ENCODE measurements at places on chromosomes 16 and 17. TPM values are rescaled to one million over a fixed set of nuclear protein-coding genes. Genes with fewer than 3 reads are reported as not detected.
A peak's percentile ranks its signal among the peaks of the same experiment; 100 is the strongest.

GRCh38 chr17:47741793-47742145 is 8.7 kb downstream of the TBX21 start:
- DNase-seq: no peak

SLC35G6 gene
- not detected for total RNA-seq

DNA sequence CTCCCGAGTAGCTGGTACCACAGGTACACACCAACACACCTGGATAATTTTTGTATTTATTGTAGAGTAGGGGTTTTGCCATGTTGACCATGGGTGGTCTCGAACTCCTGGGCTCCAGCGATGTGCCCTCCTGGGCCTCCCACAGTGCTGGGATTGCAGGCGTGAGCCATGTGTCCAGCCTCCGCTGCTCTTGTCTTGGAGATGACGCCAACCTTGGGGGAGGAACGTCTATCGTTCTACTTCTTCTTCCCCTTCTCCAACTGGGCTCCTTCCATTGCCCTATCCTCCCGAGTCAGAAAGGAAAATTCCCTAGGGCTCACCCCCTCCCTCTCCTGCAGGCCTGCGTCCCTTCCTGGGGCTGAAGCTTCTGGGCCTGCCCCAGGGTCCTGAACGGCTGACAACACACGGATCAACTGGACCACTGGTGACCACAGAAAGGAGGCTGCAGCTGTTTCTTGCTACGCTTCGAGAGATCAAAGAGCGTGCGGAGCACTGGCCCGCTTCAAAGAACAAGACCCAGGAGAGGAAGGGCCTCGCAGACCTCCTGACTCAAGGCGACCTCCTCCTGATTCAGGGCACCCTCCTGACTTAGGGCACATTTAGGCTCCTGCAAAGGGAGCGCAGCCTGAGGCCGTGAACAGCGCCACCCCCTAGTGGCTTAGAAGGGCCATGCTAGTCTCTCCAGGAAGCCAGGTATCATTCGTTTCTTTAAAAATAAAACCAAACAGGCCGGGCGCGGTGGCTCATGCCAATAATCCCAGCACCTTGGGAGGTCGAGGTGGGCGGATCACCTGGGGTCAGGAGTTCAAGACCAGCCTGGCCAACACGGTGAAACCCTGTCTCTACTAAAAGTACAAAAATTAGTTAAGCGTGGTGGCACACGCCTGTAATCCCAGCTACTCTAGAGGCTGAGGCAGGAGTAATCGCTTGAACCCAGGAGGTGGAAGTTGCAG is 48.5 kb upstream of the HELZ start:
- no peak for DNase-seq

E2F4 gene
- total RNA-seq: 68.4 TPM

DNA sequence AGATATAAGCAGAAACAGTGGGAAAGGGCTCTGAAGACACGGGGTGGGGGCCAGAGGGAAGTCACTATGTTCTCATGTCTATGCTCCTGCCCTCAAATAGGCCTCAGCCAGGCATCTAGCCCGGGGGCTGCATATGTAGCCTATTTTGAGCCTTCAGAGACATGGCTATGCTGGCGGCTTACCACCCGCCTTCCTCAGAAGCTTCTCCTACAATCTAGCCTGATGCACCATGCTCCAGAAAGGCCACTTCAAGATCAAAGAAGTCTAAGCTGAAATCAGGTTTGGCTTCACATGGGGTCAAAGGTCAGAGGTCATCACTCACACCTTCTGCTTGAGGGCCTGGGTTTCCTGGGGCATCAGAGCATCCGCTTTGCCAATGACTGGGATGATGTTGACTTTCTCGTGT is 1.6 kb downstream of the SEPTIN1 start:
- DNase-seq: no peak

GRCh38 chr16:77945126-77945525 is 77.2 kb upstream of the CLEC3A start:
- DNase-seq: no peak

- peak; percentile 55 for DNase-seq
Observed at GRCh38 chr16:11056090-11056992, 112.0 kb downstream of the CLEC16A start.

- DNase-seq: no peak
Observed at GRCh38 chr16:1781758-1782407, 488 bp downstream of the SPSB3 start.

BIRC5 gene
- total RNA-seq: not detected

GRCh38 chr16:31875112-31875803 is 1.7 kb downstream of the ZNF267 start:
- DNase-seq: no peak

GRCh38 chr17:65170839-65171238 is 33.7 kb downstream of the RGS9 start:
- DNase-seq: no peak

MPV17L gene
- total RNA-seq: 14.4 TPM

TBC1D3H gene
- not detected for total RNA-seq

GRCh38 chr17:8359769-8360168 is 16.7 kb downstream of the KRABD2 start:
- DNase-seq: no peak

DNA sequence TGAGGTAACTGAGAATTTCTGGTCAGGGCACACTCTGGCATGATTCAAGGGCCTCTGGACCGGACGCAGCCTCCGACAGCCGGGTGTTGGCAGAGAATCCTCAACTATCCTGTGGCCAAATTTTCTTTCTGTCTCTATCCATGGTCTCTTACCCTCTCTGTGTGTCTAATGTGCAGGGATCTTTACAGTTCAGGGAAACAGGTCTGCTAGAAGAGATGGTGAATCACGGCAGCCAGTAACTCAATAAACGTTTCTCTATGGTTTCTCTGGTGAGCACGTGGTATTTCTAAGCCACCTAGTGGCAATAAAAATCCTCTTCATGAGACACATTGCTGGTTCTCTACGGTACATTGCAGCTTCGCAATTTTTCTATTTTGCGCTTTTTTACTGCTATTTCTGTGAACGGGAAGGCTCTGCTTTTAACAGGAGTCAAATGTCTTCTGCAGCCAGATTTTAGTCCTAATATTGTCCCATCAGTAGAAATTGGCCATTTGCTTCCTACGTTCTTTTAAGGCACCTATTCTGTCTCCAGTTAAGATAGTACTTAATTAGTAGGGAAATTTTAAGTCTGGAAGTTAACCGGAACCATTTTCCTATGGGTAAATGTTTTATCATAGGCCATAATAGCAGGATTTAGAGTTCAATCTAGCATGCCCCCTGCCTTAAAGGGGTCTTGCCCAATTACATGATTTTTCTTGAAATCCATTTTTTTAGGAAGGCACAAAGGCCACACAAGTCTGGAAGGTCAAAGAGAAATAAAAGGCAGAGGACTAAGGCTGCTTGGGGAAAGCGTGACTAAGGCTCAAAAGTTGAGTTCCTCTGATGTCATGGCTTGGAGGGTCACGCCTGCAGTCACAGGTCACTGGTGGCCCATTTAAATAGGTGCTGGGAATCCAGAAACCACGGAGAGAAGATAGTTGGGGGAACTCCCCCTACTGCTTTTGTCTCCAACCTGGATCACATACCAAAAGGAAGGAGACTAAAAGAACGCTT is 31.5 kb downstream of the QPRT start:
- DNase-seq: no peak

DLG4 gene
- 16.0 TPM for total RNA-seq

DNA sequence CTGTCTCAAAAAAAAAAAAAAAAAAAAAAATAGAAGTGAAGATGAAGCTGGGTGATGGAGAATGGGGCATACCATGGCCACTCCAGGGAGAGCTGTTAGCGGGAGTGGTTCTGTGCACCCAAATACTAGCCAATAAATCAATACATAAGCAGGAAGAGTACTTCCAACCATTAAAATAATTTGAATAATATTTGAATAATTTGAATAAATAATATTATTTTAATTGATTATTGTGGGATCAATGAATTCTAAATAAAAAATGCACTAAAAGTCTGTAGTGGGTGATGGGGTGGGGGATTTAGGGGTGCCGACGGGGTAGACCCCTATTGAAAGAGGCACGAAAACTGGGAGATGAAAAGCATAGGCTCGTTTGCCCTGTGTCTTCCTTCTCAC is 41.4 kb upstream of the CMIP start:
- DNase-seq: no peak

KRTAP4-6 gene
- not detected for total RNA-seq

DNA sequence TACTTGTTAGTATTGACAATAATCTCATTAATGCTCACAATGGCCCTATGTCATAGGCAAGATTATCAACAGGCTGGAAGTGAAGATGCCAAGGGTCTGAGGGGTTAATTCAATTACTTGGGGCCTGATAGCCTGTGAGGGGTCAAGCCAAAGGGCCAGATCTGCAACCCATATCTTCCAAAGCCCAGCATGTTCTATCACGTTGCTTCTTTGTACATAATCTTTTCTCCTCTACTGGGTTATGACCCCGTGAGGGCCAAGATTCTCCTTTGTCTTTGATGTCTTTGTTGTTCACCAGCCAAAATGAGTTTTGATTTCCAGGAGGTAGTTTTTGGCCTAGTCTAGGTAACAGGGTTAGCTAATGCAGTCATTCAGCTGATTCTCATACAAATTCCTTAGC is 347.2 kb downstream of the UTP18 start:
- no peak for DNase-seq

ZNF750 gene
- total RNA-seq: 0.26 TPM

GRCh38 chr16:84790301-84790700 is 29.5 kb upstream of the CRISPLD2 start:
- no peak for DNase-seq

DNA sequence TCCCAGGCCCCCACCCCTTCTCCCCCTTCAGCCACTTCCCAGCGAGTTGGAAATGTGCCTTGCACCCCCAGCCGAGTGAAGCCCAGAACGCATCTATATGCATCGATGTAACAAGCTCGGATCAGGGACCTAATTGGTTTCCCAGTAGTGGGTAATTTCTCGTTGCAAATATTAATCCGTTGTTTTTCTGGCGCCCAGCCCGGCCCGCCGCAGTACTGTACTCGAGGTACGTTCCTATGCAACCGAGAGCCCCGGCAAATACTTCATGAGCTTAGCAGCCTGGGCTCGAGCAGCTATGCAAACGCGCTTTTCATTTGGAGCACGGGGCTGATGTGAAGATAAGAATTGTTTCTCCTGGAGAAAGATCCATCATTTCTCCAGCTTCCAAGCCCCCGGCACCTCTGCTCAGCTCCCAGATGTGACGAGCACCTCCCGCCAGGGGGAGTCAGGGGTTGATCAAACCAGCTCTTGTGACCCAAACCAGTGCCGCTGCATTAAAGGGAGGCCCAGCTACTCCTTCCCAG is 229.8 kb downstream of the KATNIP start:
- DNase-seq: no peak

KRT9 gene
- total RNA-seq: not detected

GRCh38 chr16:50974438-50975036 is 176.5 kb downstream of the SALL1 start:
- no peak for DNase-seq

ACSM2B gene
- total RNA-seq: not detected

DNA sequence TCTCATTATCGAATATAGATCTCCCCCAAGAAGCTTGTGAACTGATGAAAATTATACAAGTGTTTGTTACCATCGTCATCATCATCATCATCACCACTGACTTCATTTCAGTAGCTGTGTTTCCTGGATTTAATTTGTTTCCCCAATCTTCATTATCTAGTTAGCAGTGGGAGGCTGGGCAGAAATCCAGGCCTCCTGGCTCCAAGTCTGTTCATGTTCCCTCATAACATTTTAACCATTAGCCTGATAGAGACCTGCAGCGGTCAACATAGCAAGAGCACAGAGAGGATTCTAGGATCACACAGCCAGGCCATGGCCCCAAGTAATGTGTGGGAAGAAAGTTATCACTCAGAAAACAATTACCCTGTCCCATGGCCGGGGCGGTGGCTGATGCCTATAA is 526.2 kb upstream of the CDH11 start:
- DNase-seq: no peak

DPEP1 gene
- total RNA-seq: 0.51 TPM

MYOCD gene
- total RNA-seq: 4.5 TPM

DNA sequence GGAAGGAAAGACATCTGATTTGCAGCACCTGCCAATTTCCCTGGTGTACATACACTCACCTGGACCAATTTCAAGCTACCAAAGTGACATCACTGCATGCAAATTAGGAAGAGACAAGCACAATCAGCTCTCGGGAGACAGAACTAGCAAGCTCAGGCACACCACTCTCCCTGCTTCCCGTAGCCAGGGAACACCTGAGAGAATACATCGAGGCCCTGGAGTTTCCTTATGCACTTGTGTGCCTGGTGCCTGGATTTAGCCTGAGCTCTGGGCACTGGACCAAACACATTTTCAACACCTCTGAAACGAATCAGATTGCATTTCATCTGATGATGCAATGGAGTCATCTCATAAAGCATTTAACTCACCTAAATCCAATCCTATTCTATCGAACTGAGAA is 110.5 kb downstream of the HS3ST2 start:
- no peak for DNase-seq

- no peak for DNase-seq
Observed at GRCh38 chr16:26993963-26994362, 72.8 kb upstream of the C16orf82 start.

DNA sequence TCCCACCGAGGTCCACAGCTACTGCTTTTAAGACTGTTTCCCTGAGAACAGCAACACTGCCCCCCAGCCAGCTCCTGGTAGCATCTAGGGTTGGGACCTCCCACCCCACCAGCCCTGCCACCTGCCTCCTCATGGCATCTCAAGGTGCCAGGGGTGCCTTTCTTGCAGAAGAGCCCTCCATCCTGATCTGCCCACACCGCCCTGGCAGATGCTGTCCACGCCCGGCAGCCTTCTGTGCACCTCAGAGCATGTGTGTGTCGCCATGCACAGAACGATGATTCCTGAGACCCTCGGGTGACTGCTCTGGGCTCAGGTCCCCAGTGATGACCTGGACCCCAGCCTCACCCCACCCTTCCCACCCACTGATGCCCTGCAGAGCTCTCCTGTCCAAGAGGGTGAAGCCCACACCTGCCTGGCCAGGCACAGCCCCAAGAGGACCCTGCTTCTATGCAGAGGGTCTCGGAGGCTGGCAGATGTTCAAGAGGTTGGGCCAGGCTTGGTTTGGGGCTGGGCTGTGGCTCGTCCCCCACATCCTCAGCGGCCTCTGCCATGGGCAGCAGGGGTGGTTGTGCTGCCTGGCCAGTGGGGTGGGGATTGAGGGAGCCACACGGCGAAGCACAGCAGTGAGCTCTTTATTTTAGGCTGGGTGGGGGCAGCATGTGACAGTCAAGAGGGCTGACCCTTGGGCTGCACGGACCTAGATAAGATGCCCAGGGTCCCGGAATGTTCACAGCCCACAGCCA is 5.2 kb upstream of the SPATA2L start:
- DNase-seq: no peak

CES3 gene
- 0.55 TPM for total RNA-seq

GRCh38 chr16:24087891-24088410 is 168.2 kb upstream of the CACNG3 start:
- no peak for DNase-seq

FMNL1 gene
- total RNA-seq: 51.2 TPM

- peak; percentile 59 for DNase-seq
Observed at GRCh38 chr16:57146735-57147134, 39.1 kb downstream of the PSME3IP1 start.
